ENCODE measurements at places on chromosomes 2 and 18.
A peak's percentile ranks its signal among the peaks of the same experiment; 100 is the strongest.

- no peak for DNase-seq
Observed at GRCh38 chr2:127231130-127231865, 11.2 kb upstream of the CYP27C1 start.

GRCh38 chr2:118942031-118942430 lies at the start of gene MARCO:
MARCO (plus strand) TSS chr2:118942194; CDS start chr2:118942301, 107 bp downstream.
- no peak for DNase-seq

- no peak for DNase-seq
Observed at GRCh38 chr2:240139666-240140393, 628 bp downstream of the OTOS start.

DNA sequence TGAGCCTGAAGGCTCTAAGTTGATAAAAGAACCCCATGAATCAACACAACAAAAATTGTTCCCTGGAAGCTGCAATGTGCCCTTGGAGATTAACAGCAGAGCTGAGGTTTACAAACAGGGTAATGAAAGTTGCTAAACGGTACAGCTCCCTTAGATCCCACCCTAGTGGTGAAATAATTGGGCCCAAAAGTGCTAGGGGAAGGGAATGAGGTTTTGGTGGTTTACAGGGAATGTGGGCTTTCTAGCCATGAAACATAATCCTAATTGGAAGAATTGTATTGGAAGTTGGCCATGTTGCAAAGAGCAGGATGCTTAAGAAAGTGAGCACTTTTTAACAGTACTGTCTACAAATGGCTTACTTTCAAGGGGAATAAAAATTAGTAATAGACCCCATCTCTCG lies 180.2 kb upstream of the SMIM21 start:
- DNase-seq: no peak

- DNase-seq: no peak
Observed at GRCh38 chr2:101986376-101986775, 5.4 kb upstream of the IL1R2 start.

GRCh38 chr2:137138263-137138662 lies 372.9 kb downstream of the THSD7B start:
- no peak for DNase-seq

- no peak for DNase-seq
Observed at GRCh38 chr2:22499082-22499839, 885.7 kb upstream of the KLHL29 start.

- peak; percentile 78 for DNase-seq
Observed at GRCh38 chr2:232292395-232293154, 86.0 kb upstream of the ALPP start.
